ENCODE measurements at places on chromosomes 3 and 15. TPM values are rescaled to one million over a fixed set of nuclear protein-coding genes. Genes with fewer than 3 reads are reported as not detected.

IMPG2 gene
- total RNA-seq: 0.13 TPM

- H3K36me3 ChIP-seq: no peaks in the 10 kb centered on the region
- H3K4me1 ChIP-seq: no peaks in the 10 kb centered on the region
- H3K4me3 ChIP-seq: no peak overlapping the region
These were observed 330.3 kb upstream of the CTNNB1 start for GRCh38 chr3:40869013-40869412.

SRGAP3 gene
- 1.8 TPM for total RNA-seq

GRCh38 chr15:39454189-39454986, 126.5 kb upstream of the THBS1 start:
- H3K27me3 ChIP-seq: no peaks in the 10 kb centered on the region
- no peak for DNase-seq
- peaks cover 5% of the 10 kb centered on the region for H3K4me1 ChIP-seq

DNA sequence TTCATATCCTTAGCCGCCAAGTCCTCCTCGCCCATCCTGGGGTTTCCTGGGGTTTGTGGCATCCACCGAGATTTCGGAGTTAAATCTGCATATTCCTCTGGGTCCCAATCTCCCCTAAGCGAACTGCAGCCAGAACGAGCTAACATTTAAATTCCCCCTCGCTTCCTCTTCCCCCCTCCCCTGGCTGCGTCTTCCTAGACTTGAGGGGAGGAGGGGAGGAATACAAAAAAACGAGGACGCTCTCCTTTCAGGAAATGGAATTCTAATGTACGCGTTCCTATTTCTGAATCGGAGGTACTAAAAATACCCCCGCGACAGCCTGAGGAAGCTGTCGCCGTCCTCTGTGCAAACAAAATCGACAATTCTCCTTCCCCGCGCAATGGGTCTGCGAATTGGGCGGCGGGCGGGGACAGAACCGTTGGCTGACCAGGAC, 5.6 kb downstream of the FEZF2 start:
- no peak overlapping the region for H3K27ac ChIP-seq
- H3K4me1 ChIP-seq: peaks cover 2% of the 10 kb centered on the region
- H3K27me3 ChIP-seq: peaks cover 66% of the 10 kb centered on the region
- no peak overlapping the region for H3K4me3 ChIP-seq

DNA sequence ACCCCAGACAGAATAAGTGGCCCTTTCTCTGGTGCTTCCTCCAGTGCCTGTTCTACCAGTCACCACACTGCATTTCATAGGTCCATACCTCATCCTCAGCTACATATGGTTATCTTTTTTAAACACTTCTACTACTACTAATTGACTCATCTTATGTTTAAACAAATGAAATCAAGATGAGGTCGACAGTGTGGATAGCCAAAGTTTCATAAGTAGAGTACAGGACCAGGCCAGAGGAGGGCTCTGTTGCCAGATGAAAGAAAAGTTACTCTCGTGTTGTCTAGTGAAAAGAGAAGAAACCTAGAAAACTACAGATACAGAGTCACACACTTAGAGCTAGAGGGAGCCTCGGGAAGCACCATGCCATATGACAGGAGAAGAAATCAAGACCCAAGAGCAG, 296.1 kb downstream of the VPS13C start:
- H3K27me3 ChIP-seq: peaks cover 31% of the 10 kb centered on the region
- H3K4me3 ChIP-seq: no peak overlapping the region
- H3K36me3 ChIP-seq: no peaks in the 10 kb centered on the region
- H3K27ac ChIP-seq: no peak overlapping the region

- H3K4me3 ChIP-seq: no peak overlapping the region
- no peaks in the 10 kb centered on the region for H3K27me3 ChIP-seq
- H3K27ac ChIP-seq: no peak overlapping the region
- no peaks in the 10 kb centered on the region for H3K4me1 ChIP-seq
These were observed 1154.8 kb downstream of the NSUN3 start for GRCh38 chr3:95217661-95218060.

TSPAN3 gene
- total RNA-seq: 27.0 TPM

- no peak overlapping the region for H3K4me3 ChIP-seq
- peaks cover 89% of the 10 kb centered on the region for H3K4me1 ChIP-seq
- no peaks in the 10 kb centered on the region for H3K27me3 ChIP-seq
- H3K36me3 ChIP-seq: peaks cover 33% of the 10 kb centered on the region
- DNase-seq: no peak
These were observed 42.5 kb downstream of the CHSY1 start for GRCh38 chr15:101209285-101209845.

- H3K4me1 ChIP-seq: no peaks in the 10 kb centered on the region
- no peak overlapping the region for H3K27ac ChIP-seq
- no peak for DNase-seq
- no peaks in the 10 kb centered on the region for H3K36me3 ChIP-seq
- H3K4me3 ChIP-seq: no peak overlapping the region
- H3K27me3 ChIP-seq: peaks cover 5% of the 10 kb centered on the region
These were observed 30.3 kb upstream of the UACA start for GRCh38 chr15:70793694-70794093.

RPSA gene
- 3,061 TPM for total RNA-seq

ADGRG7 gene
- total RNA-seq: 24.7 TPM

GRCh38 chr3:194224471-194225417, 88.8 kb downstream of the HES1 start:
- peaks cover 32% of the 10 kb centered on the region for H3K27me3 ChIP-seq
- no peak overlapping the region for H3K4me3 ChIP-seq
- peaks cover 7% of the 10 kb centered on the region for H3K4me1 ChIP-seq
- H3K36me3 ChIP-seq: no peaks in the 10 kb centered on the region
- no peak for DNase-seq

DNA sequence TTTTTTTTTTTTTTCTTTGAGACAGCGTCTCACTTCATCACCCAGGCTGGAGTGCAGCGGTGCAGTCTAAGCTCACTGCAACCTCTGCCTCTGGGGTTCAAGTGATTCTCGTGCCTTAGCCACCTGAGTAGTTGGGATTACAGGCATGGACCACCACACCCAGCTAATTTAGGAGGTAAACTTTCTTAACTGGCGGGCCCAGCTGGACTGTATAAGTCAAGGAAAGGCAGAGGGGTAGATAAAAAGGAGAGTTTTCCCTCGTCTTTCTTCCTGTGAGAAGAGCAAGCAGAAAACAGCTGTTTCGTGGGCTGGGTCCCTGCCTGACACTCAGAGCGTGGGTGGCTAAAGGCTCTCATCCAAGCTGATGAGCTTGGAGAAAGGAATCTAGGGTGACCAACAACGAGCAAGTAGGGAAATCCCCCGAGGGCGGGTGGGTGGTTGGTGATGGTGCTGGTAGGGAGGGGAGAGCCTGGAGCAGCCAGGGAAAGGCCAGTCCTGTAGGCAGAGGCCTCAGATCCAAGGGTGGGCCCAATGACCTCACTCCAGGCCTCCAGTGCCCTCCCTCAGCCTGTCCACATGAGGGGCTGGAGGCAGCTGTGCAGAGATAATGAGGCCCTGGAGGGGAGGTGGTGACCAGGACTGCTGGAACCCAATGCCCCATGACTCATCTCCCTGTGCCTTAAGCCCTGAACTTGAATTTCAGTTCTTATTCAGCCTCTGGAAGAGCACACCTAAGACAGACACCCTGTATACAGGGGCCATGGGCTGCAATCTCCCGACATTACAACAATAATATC, 43.1 kb upstream of the LIMD1 start:
- DNase-seq: peak; percentile 23
- H3K27ac ChIP-seq: no peak overlapping the region
- peaks cover 9% of the 10 kb centered on the region for H3K4me1 ChIP-seq
- H3K4me3 ChIP-seq: no peak overlapping the region

DNA sequence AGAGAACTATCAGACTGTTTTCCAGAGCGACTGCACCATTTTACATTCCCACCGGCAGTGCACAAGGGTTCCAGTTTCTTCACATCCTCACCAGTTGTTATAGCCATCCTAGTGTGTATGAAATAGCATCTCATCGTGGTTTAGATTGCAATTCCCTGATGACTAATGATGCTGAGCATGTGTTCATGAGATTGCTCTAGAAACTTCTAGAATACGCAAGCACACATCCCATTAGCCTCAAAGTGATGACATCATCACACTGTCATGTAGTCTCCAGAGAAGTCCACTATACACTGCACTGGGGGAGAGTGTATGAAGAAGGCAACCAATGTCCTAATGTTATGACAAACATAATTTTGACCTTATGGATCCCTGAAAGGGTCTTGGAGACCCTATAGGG, 30.1 kb downstream of the FBLN2 start:
- no peak overlapping the region for H3K27ac ChIP-seq
- H3K36me3 ChIP-seq: no peaks in the 10 kb centered on the region
- no peaks in the 10 kb centered on the region for H3K27me3 ChIP-seq
- H3K4me3 ChIP-seq: no peak overlapping the region
- no peak for DNase-seq
- peaks cover 26% of the 10 kb centered on the region for H3K4me1 ChIP-seq

- no peaks in the 10 kb centered on the region for H3K36me3 ChIP-seq
- DNase-seq: no peak
- no peaks in the 10 kb centered on the region for H3K27me3 ChIP-seq
- H3K27ac ChIP-seq: no peak overlapping the region
These were observed 98.1 kb upstream of the CLSTN2 start for GRCh38 chr3:139836698-139837464.

TUSC7 gene
- not detected for total RNA-seq

- no peaks in the 10 kb centered on the region for H3K36me3 ChIP-seq
- DNase-seq: no peak
- no peak overlapping the region for H3K27ac ChIP-seq
- H3K4me1 ChIP-seq: no peaks in the 10 kb centered on the region
- peaks cover 1% of the 10 kb centered on the region for H3K27me3 ChIP-seq
These were observed 521.2 kb upstream of the GOLIM4 start for GRCh38 chr3:168616915-168617314.

GRCh38 chr15:89360294-89360971, 25.8 kb upstream of the POLG start:
- no peak overlapping the region for H3K27ac ChIP-seq
- H3K4me3 ChIP-seq: no peak overlapping the region
- H3K27me3 ChIP-seq: peaks cover 82% of the 10 kb centered on the region
- no peak for DNase-seq
- H3K4me1 ChIP-seq: peaks cover 3% of the 10 kb centered on the region

DNA sequence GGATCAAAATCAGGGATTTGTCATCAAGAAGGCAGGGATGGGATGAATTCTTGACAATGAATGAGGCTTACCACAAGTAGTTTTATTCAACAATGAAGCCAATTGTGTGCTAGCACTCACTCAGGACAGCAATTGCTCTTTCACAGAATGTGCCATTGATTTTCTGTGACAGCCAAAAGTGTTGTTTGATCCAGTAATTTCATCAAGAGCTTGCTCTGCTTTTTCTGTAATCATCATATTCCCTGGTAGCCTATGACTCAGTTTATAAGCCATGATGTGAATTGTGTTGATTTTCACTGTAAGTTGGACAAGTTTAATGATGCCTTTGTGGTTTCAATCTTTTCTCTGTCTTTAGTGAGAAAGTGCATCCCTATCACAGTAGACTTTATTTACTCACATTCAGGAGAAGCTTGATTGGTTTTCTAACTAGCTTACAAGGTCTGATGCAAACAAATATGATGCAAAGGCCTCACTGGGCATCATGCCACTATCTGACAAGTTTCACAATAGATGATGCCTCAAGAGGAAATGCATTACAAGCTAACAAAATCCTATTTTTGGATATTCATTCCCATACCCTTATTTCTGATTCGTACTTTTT, 13.6 kb upstream of the CSRNP1 start:
- H3K27me3 ChIP-seq: no peaks in the 10 kb centered on the region
- peak; percentile 5 for DNase-seq
- H3K4me3 ChIP-seq: no peak overlapping the region
- H3K36me3 ChIP-seq: no peaks in the 10 kb centered on the region

DNA sequence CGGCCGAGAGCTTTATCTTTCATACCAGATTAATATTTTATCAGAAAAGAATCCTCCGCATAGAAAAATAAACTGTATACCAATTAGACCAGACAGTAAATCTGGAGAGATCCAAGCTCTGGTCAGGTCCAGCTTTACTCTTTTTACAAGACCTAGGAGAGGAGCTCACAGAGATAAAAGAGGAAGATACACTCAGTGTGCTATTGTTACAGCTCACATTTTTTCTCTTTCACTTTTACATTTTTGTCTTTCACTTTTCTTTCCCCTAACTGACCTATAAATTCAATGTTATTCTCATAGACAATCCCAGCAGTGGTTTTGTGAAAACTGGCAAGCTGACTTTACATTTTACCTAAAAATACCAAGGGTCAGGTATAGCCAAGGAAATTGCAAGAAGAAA, 55.8 kb downstream of the GUCA1C start:
- no peak overlapping the region for H3K4me3 ChIP-seq
- peak overlapping the region; percentile 63 for H3K27ac ChIP-seq
- H3K27me3 ChIP-seq: no peaks in the 10 kb centered on the region
- peaks cover 38% of the 10 kb centered on the region for H3K4me1 ChIP-seq

THPO gene
- total RNA-seq: not detected

DNAJA4 gene
- 38.1 TPM for total RNA-seq

GALNT15 gene
- total RNA-seq: not detected

DNA sequence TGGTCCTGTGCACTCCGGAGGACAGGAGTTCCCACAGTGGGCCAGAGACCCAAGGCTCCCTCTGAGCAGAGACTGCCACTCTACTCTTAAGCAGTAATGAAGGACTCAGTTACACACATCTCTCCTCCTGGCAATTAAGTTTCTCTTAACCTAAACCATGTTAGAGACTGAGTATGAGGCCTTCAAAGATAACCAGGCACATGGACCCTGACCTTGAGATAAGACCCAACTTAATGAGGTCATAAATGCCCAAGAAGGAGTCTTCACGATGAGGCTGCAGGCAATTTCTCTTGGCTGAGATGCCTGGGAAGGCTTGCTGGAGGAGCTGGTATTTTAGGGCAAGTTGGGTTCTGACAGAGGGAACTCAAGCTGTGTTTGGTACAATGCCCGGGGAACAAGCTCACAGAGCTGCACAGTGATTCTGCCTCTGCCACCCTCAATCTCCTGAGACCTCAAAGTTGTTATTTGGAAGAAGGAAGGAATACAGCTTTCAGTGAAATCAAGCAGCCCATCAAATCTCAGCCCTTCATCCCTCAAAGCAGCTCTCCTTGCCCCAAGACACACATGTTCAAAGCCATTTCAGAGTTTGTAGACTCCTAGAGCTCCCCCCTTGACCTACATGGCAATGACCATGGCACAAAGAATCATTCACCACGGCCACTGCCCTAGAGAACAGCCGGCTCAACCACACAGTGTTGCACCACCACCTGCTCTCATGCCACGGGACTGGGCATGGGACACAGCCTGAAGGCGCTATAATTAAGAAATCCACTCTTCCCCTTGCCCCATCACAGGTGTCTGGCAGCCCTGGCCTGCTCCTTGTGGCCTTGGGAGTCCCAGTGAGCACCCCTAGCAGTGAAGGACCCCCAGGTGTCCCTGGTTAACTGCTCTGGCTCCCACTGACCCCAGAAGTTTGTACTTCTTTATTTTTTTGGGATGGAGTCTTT, 7.1 kb downstream of the RMDN3 start:
- DNase-seq: no peak
- peak overlapping the region; percentile 16 for H3K27ac ChIP-seq
- H3K36me3 ChIP-seq: peaks cover 29% of the 10 kb centered on the region
- H3K27me3 ChIP-seq: no peaks in the 10 kb centered on the region
- H3K4me3 ChIP-seq: no peak overlapping the region

OSTN gene
- total RNA-seq: not detected

DNA sequence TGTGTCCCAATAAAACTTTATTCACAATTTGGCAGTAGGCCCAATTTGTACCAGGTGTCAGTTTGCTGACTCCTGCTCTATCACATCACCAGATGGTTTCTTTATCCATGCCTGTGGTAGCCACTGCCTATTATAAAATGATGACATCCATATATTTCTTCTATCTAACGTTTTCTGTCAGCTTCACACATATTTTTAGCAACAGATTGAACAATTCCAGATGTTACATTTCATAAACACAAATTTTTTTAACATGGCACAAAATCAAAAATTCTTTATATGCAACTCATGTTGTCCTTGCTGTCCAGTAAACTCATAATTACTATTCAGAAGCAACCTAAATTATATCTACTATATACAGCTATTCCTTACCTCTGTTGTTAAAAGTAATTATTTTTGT, 1371.6 kb downstream of the NSUN3 start:
- H3K36me3 ChIP-seq: no peaks in the 10 kb centered on the region
- no peak overlapping the region for H3K4me3 ChIP-seq
- no peaks in the 10 kb centered on the region for H3K27me3 ChIP-seq
